ENCODE measurements at places on chromosomes 12 and 14.

DNA sequence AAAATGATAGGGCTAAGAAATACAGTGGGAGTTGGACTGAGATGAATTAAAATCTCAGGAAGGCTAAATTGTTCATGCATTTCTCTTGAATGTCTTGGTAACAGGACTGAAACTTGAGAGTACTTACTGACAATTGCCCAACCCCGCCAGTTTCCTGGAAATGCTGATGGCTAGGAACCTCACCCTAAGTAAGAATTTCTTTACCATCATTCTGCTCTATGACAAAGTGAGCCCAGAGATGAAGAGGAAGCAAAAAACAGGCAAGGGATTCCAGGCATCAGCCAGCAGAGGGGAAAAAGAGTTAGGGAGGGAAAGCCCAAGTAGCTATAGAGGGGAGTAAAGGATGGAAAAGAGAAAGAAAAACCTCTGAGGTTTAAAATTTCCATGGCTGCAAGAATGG is 397.7 kb downstream of the MDGA2 start:
- DNase-seq = no peak

DNA sequence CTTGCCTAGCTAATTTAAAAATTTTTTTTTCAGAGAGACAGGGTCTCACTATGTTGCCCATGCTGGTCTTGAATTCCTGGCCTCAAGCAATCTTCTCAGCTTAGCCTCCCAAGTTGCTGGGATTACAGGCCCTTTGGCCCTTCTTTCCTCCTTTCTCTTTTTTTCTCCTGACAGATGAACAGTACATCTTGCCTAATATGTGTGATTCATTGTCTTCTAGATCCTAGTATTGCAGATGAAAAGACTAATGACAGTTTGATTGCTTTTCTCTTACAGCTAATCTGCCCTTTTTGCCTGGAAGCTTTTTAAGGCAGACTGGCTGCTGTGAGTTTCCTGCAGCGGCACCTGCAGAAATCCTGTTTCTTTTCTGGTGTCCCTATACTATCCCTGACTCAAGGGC is 12.0 kb downstream of the DEPDC4 start:
- no peak for DNase-seq

GRCh38 chr12:18690653-18691052 is 47.2 kb downstream of the PLCZ1 start:
- no peak for DNase-seq

DNA sequence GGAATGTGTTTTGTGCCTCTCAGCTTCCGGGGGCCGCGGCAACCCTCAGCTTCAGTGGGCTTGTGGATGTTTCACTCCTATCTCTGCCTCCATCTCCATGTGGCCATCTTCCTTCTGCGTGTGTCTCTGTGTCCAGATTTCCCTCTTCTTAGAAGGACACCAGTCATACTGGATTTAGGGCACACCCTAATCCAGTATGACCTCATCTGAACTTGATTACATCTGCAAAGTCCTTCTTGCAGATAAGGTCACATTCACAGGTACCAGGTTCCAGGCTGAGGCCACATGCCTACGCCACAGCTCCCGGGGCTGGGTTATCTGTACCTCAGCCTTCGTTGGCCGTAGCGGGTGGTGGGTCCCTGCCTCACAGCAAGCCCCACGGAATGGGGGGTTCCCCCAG is 68.9 kb downstream of the ZNF664 start:
- DNase-seq = no peak

DNA sequence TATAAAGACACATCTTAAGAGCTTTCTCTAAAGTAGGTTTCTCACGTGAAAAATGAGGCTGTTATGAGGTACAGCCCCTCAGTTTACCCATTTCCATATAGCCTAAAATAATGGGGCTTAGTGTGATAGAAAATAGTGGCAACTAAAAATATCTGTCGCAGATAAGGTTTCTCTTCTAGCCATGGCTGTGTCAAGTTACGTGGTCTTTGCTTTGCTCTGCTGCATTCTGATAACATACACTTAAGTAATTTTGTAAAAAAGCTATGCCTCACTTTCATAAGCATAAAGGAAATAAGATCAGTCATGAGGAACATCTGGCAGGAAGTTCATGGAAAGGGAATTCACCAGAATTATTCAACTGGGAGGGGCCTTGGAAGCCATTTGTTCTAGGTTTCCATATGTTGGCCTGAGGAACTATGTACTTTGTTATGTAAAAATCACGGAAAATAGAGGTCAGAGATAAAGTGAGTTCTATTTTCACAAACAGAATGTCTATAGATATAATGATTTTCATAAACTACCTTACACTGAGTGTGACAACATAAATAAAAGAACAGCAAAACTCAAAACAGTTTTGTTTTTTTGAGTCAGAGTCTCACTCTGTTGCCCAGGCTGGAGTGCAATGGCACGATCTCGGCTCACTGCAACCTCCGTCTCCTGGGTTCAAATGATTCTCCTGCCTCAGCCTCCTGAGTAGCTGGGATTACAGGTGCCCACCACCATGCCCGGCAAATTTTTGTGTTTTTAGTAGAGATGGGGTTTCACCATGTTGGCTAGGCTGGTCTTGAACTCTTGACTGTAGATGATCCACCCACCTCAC is 195.6 kb upstream of the KRR1 start:
- DNase-seq = no peak

DNA sequence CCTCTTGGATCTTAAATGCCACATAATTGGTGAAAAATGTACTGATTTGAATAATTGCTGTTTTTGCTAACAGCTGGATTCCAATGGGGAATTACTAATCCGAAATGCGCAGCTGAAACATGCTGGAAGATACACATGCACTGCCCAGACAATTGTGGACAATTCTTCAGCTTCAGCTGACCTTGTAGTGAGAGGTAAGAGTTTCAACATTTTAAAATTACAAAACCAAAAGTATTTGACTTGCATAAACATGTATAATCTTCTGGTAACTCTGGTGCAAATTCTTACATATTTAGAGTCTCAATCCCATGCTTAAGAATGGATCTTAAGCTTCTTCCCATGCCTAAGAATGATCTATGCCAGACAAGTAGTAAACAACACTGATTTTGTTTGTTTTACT is 229.1 kb upstream of the PDZRN4 start:
- no peak for DNase-seq

GRCh38 chr12:89129167-89129870 is 223.0 kb downstream of the DUSP6 start:
- no peak for DNase-seq

- no peak for DNase-seq
Observed at GRCh38 chr12:7242176-7243101, 53.0 kb downstream of the PEX5 start.

DNA sequence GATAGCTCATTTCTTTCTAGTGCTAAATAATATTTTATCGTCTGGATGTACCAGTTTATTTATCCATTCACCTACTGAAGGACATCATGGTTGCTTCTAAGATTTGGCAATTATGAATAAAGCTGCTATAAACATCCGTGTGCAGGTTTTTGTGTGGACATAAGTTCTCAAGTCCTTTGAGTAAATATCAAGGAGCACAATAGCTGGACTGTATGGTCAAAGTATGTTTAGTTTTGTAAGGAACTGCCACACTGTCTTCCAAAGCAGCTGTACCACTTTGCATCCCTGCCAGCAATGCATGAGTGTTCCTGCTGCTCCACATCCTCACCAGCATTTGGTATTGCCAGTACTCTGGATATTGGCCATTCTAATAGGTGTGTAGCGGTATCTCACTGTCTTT is 447.4 kb downstream of the MED13L start:
- DNase-seq = no peak

- DNase-seq = no peak
Observed at GRCh38 chr12:96513681-96514080, 24.3 kb downstream of the CFAP54 start.

DNA sequence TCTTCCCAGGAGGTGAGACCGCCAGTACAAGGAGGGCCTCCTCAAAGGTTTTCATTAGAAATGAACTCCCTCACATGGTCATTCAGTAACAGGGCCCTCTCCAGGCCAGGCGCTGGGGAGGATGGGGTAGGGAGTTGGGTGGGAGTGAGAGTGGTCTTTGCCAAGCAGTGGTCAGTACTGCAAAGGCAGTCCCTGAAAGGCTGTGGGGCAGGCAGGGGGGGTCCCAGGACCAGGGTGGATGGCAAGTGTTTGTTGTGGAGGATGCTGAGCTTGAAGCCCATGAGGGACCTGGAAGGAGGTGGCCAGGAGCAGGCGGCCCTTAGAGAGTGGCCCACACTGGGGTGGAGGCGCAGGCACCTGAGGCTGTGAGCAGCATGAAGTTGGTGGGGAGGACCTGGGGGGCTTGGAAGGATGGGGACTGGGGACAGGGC is 26.1 kb downstream of the CEP170B start:
- DNase-seq = no peak

- DNase-seq = no peak
Observed at GRCh38 chr14:100403105-100403504, 80.0 kb downstream of the SLC25A47 start.

DNA sequence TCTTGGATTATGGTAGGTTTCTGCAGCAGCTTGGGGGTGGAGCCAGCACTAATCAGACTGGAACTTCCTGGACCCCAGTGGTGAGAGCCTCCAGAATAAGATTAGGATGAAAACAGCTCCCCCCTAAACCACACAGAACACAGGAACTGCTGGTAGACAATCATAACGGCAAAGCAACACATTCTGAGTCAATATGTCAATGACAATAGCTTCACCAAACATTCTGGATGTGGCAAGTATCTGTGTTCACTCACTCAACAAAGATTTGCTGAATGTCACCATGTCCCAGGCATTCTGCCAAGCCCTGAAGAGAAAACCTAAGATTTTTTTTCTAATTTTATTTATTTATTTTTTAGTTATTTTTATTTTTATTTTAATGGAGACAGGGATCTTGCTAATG is 65.2 kb downstream of the LRRC74A start:
- no peak for DNase-seq

DNA sequence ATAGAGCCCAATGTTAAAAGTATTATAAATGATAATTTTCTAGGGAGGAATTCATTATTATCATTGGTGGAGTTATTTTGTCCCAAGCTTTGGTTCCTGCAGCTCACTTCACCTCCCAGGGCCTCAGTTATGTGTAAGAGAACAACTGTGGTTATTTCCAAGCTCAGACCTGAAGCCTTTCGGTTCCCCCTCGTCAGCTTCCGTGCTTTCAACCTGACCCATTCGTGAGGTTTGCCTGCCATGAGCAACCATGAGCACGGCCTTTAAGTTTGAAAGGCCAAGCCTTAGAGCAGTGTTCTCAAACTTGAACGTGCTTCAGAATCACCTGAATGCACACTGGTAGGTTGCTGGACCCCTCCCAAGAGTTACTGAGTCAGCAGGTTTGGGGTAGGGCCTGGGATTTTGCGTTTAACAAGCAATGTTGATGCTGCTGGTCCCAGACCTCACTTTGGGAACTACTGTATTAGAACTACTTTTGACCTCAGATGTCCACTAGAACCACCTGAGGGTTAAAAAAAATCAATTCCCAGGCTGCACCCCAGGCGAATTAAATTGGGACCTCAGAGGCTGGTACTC is 133.0 kb upstream of the PRMT8 start:
- no peak for DNase-seq

GRCh38 chr12:72406111-72406510 is 133.9 kb downstream of the TRHDE start:
- DNase-seq = no peak

GRCh38 chr14:67522270-67522669 is 10.8 kb upstream of the PLEKHH1 start:
- peak; percentile 72 for DNase-seq

DNA sequence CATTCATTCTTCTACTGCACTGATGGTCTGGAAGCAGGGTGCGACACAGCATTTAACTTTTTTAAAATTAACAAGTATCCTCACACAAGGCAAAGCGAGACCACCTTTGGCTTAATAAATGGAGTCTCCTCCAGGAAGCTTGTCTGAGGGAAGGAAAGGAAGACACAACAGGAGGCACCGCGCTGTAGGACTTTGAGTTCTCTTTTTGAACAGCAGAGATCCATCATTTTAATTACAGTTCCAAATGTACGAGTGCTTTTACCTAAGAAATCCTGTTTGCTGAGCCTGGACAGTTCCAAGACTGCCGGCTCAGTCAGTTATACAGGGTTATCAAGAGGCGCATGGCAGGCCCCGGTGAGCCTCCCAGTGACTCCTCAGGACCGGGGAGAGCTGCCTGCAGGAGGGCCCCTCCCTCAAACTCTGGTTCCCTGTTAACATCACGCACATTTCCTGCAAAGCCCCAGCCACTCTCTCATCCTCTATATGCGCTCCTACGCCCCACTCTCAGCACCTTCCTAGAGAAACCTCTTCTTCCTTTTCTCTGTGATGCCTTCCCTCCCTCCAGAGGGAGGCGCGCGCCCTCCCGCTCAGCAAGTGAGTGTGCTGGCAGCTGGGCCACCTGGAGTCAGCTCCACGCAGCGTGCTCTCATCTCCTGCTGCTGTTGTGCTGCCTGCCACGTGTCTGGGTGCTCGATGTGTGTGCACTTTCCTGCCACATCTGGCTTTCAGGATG is 46.1 kb downstream of the STX2 start:
- DNase-seq = no peak

DNA sequence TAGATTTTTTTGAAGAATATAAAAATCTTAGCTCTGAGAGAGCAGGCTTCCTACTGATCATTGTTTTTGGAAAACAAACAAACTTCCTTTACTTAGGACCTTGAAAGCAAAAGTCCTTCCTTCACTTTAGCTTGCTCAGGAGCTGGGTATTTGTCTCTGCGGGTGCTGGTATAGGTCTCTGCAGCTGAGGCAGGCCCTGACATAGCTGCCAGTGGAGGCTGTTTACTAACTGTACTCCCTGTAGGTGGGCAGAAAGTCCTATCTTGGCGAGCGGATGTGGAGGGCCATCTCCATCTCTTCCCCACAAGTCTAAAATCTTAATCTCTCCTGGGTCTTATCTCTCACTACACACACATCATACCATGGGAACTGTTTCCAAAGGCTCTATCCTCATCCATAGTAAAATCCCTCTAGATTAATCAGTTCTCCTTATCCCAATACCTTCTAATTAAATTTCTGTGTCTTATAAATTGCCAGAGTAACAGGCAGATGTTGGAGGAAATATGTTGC is 4.1 kb upstream of the MIA2 start:
- no peak for DNase-seq

DNA sequence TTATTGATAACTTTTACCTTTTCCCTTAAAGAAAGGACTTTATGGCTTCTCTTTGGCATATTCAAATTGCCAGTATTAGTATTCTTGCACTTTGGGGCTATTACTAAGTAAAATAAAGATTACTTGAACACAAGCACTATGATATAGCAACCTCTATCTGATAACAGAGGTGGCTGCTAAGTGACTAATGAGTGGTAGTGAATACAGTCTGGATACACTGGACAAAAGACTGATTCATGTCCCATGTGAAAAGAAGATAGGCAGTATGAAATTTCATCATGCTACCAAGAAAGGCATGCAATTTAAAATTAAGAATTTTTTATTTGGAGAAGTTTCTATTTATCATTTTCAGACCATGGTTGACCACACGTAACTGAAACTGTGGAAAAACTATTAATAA is 399.9 kb downstream of the FSCB start:
- peak; percentile 63 for DNase-seq

DNA sequence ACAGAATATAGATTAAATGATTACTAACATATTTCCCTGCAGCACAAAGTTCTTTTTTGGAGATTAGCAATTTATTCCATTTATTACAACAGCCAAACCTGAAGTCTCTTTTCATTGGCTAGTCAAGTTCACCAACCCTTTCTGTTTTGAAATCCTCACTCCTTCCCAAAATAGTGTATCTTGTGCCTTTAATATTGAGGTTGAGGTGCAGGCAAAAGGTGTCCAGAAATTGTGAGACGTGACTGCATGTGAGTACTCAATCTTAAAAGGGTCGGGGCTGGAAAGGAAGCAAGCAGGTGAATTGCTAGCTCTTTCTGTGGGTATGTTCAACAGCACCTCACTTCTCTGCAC is 11.1 kb upstream of the FOXN3 start:
- no peak for DNase-seq
